Kidney (tissue), 22 donors: ENCODE measurements at places on chromosomes 1 and 21.

DNA sequence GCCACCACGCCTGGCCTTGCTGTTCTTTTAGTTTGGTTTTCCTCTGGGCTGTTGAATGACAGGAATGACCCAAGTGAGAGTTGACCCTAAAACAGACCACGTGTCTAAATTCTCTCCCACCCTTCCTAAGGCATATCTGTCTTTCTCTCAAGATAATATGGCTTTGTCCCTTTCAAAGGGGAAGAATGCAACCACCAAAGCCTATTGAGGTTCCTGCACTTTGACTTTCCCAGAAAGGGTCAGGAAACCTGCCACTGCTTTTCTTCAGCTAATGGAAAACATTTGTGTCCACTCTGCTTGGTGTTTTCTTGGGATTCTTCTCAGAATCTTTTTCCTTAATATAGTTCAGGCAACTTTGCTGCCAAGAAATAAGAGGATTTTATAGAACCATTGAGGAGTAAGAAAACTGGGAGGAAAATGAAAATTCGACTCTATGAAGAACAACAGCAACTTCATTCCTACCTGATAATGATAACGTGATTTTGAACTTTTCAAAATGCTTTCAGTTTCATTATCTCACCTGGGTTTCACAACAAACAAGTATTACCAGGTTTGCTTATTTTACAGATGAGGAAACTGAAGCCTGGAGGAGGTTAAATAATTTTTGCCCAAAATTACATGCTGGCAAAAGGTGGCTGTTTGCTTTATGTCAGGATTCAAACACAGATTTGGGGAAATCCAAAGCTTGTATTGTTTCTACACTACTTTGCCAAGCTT is 6.9 kb downstream of the PLPP3 start:
- no peak for DNase-seq

DNA sequence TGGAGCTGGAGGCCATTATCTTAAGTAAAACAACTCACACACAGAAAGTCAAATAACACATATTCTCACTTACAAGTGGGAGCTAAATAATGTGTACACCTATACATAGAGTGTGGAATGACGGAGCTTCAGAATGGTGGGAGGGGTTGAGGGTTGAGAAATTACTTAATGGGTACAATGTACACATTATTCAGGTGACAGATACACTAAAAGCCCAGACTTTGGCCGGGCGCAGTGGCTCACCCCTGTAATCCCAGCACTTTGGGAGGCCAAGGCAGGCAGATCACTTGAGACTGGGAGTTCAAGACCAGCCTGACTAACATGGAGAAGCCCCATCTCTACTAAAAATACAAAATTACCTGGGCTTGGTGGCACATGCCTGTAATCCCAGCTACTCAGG is 24.9 kb upstream of the LRIG2 start:
- DNase-seq, result no peak

- no peak for DNase-seq
These were observed 35.0 kb downstream of the C21orf91 start for GRCh38 chr21:17784180-17784598.

- no peak for DNase-seq
These were observed 260.7 kb downstream of the HLX start for GRCh38 chr1:221139991-221140390.

DNA sequence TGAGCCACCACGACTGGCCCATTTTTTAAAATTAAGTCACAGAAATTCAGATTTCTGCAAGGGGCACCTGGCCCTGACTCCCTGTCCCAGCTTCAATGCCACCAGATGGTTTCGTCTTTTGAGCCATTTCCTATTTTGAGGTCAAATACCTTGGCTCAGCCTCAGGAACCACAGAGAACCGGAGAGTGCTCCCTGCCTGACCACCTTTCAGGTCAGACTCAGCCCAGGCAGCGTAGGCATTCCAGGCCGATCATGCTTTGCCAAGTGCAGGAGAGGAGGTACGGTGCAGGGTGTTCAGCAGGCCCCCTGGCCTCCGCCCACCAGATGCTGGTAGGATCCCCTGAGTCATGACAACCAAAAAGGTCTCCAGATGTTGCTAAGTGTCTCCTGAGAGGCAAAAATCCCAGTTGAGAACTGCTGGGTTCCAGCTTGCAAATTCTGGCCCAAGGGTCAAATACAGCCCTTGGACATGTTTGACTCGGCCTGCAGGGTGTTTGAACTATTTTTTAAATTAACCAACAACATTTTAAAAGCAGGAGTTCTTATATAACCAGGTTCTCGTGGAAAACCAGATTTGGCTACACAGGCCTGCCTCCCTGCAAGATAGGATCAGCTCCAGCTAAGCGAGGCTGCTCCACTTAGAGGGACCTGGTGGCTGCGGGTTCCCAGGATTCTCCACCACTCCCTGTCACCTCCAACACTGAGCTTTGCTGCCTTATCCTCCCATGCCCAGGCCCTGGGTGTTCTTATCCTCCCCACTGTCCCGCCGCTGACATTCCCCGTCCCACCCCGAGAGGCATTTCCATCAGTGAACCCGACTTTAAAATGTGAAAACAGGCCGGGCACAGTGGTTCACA is 61.9 kb upstream of the TARDBP start:
- DNase-seq, result no peak

DNA sequence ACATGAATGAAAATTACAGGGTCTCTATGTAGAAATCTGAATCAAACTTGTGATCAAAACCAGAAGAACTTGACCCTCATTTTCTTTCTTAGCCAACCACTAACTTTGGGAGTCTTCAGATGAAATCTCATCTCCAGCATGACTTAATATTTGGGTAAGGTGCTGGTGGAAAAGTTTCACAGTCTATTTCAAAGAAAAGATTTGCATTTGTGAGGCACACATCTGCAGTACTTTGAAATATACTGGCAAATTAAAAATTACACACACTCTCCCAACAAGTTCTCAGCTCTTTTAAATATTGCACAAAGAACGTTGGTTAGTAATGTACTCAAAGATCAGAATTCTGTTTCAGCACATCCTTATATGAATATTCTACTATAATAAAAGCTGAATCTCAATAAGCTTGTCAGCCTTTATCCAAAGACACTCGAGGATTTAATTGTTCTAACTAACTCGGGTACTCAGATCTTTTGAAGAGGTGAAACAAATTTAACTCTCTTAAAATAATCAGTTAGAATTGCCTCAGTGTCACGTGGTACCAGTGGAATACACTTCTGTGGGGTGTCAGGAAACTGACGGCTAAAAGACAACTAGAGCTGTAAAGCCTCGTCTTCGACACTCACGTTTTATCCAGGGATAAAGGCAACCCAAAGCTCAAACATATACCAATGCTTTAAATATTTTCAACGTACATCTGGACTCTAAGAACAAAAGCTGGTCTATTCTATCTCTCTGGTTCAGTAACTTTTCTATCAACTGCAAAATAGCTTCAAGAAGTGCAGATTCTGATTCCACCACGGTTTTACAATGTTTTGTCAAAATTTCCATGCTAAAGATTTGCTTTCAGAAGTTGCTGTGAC is 19.0 kb downstream of the SAMSN1 start:
- no peak for DNase-seq

- no peak for DNase-seq
These were observed 64.8 kb upstream of the TENT5C start for GRCh38 chr1:117541003-117541402.

DNA sequence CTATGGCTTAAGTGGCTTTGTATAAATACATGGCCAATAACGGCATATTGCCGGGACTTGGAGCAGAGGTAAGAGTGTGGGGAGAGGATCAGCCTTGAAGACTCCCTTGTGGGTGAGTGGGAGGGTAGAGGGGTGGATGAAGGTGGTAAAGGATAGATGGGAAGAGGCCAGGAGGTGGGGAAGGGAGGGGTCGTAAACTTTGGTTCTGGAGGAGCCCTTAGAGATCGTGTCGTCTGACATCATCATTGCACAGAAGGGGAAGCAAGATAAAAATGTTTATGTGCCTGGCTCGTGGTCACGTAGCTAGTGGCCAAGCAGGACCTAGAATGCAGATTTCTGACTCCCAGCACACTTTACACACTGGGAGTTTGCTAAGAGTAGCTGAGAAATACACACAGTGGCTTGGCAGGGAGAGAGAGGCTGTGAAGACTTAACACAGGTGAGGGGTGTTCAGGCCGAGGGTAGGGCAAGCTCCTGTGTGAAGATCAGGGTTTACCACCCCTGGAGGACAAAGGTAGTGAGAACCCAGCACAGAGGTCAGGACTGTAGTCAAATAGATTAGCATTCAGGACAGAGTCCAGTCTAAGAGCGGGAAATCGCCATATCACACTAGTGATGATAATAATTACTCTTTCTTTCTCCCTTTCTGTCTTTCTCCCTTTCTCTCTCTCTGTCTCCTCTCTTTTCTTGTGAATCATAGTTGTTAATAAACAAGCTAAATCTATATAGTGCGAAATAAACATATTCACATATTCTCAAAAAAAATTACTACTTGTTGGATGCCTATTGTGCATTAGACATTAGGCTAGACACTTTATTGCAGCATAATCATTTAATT is 75.5 kb downstream of the LRRC8D start:
- no peak for DNase-seq

DNA sequence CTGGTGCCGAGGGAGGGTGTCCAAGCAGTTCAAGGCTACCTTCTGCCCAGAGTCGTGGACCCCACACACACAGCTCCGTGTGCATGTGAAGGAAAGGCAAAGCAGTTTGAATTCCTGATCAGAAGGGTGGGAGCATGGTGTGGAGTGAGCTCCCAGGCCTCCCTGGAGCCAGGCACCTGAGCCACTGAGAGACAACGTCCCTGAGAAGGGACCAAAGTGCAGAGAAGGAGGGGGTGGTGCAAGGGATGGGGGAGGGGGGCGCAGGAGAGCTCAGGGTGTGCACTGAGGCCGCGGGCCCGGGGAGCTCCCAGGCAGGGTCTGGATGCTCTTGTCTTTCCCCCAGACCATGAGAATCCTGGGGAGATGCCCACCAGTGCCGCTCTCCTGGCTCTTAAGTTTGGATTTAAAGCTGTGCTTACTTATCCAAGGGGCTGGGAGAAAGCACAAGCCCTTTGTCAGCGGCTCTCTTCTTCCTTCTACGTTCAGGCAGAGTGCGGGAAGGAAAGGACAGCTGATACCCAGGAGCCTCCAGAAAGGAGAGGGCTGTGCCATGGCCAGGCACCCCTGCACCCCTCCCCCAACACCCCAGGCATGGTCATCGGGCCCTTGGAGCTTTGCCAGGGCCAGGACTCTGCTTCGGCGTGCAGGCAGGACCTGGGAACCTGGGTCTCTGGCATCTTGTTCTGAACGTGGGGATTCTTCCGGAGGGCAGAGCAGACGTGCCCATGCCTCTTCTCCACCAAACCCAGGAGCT is 24.1 kb downstream of the ACTA1 start:
- no peak for DNase-seq

DNA sequence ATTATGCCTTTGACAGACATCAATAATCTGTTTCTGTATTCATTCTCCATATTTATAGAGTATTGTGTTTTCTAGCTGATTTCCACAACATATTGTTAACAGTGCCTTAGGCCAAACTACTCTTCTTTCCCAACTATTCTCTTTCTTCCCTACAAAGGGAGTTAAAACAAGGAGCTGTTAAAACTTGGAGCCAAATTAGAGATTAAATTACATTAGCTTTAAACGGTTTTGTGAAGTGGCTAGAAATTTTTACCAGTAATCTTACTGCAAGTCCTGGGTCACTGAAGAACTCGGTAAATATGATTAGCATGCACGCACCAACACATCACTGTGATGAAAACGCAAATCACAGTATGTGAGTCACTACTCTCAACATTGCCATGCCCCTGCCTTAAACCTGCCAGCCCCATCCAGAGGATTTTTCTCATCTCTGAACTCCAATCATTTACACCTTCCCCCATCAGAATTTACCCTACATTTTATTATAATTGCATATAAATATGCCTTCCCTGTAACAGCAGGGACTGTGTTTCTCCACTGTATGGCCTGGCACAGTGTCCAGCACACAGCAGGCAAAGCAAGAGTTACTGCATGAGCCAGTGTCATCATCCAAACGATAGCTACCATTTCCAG is 1.5 kb upstream of the PRDX6 start:
- no peak for DNase-seq

DNA sequence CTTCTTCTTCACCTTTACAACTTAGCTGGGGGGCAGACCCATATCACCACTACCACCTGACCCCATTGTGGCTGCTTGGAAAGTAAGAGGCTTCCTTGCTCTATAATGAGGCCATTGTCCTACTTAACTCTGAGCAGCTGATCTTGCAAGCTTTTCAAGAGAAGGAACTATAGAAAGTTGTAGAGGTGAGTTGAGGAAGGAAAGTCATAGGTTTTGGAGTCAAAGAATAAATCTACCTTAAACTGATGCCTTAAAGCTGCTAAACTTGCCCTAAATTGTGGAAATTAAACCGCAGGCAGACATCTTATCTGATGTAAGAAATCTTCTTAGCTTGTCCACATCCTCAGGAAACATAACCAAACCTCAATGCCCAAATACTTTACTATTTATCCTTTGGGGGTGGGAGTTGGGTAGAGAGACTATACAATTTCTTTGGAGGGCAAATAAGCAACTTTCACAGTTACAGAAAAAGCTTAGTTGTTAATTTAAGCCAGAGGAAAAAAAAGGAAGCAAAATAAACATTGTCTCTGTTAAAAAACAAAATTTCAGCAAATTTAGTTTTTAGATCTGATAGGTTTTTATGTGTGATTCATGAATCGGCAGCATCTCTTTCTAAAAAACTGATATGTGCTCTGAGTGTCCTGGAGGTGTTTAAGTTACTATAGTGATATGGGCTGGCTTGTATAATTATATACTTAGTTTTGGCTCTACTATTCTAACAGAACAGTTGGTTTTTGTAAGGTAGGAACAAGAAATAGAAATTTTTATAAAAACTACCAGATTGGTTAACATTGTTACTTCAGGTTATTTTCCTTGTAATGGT is 4.7 kb downstream of the IL23R start:
- DNase-seq, result no peak

GRCh38 chr21:31675960-31676359 is 16.5 kb downstream of the SOD1 start:
- DNase-seq, result no peak

GRCh38 chr1:58823481-58824010 is 39.7 kb upstream of the JUN start:
- no peak for DNase-seq

GRCh38 chr1:53561503-53562105 is 102.4 kb downstream of the DMRTB1 start:
- no peak for DNase-seq

- DNase-seq, result no peak
These were observed 136.9 kb upstream of the BMP8A start for GRCh38 chr1:39354572-39354971.

DNA sequence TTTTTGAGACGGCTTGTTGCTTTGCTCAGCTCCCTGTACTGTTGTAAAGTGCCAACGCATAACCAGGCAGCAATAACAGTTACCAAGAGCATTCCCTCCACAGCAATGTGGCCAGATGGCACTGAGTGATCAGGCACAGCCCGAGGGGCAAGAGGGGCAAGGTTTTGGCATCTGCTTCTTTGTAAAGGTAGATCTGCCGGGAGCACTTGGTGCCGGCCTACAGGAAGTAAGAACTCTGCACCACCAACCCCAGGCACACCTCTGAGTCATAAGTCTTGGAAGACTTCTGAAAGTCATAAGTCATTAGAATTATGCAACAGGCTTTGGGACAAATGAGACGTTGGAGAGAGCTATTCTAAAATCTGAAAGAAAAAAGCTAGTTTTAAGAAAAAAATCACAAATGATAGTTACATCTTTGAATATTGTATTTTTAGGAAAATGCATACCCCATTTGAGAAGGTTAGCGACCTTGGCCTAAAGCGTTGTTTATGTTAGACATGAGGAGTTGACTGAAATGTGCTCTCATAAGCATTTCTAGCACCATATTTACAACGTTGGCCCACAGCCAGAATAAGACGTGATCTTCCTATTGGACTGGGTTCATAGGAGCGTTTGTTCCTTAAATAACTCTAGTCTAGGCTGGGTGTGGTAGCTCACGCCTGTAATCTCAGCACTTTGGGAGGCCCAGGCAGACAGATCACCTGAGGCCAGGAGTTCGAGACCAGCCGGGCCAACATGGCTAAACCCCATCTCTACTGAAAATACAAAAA is 37.7 kb upstream of the MAP10 start:
- DNase-seq, result no peak
